ENCODE measurements at places on chromosomes 13 and 19.

- DNase-seq: no peak
Measured at GRCh38 chr13:40605573-40605972, 60.9 kb downstream of the FOXO1 start.

DNA sequence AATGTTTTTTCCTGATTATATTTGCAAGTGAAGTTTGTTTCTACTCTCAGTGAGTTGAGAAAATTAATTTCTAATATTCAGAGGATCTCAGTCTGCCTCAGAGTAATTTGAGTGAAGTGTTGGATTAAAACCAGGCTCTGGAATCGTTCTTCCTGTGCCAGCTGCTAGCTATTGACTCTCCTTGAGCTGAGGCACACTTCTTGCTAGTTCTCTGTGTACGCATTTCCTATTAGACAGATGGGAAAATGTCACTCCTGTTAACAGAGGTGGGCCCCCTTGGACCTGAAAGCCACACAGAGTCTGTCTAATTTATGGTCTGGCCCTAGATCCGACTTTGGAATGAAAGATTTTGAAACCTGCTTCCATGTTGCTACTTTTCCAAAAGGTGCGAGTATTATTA is 107.6 kb upstream of the RNF113B start:
- DNase-seq: no peak

- peak; percentile 90 for DNase-seq
Measured at GRCh38 chr19:8342684-8343482, at the start of gene KANK3. KANK3 (minus strand) TSS chr19:8343262; CDS start chr19:8337828, 5,434 bp downstream.

GRCh38 chr13:29563941-29564340 is 31.5 kb downstream of the SLC7A1 start:
- no peak for DNase-seq

DNA sequence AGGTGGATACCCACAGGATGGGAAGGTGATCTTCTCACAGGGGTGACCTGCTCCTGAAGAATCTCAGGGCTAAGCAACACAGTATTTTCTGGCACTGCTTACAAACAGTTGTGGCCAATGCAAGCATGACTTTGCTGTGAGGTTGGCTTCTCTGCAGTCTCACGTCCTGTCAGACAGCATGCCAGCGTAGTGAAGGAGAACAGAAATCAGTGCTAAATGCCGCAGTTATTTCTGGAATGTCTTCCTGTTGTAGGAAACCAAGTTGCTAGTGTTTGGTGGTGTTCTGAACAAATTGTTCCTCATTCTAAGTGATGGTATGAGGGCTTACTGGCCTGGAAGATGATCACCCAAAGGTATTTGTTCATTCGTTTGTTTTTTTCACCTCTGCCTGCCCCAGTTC is 320.1 kb downstream of the MTUS2 start:
- no peak for DNase-seq

DNA sequence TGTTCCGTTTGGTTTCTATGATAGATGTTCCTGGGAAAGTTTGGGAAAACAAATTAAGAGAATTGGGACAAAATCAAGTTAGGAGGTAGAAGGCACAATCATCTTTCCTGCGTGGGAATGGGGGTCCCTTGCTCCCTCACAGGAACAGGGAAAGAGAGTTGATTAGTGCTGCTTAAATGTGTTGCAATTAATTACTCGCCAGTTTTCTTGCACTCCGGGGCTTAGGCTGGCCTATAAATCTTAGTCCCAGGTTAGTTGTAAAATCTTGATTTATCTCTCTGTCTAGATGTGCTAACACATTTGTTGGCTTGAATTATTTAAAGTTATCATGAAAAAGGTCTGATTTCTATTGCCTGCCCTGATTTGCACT is 10.1 kb downstream of the B3GLCT start:
- no peak for DNase-seq

DNA sequence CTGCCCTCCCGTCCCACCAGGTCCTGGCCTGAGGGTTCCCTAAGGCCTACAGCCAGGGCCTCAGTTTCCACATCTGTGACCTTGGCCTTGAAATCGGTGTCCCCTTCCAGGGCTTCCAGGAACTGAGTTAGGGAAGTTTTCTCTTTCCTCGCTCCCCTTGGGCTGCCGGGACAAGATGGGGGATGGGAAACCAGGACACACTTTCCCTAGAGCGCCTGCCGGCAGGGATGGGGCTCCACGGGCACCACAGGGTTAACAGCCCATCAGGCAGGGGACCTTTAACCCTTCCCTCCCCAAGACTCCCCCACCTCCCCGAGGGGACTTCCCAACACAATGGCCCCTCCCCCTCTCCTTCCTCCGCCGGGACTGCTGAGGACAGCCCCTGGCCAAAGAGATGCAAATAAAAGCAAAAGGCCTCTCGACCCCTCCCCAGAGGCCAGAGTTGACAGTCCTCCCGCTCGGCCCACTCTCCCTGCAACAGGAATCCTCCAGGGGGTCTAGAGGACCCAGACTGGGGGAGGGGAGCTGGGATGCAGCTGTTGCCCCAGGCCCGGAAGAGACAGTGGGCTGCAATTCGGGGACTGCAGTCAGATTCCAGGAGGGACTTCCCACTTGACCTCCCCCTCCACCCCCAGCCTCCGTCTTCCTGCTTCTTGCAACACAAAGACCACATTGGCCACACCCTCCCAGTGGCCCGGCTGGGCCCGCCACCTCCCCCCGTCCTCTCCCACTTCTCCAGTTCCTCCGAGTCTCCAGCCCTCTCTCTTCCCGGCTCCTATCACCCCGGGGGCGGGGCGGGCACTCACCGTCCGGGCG is 3.4 kb downstream of the BBC3 start:
- DNase-seq: no peak

- peak; percentile 73 for DNase-seq
Measured at GRCh38 chr13:26253787-26254582, at the start of gene CDK8. CDK8 (plus strand) TSS chr13:26254129; CDS start chr13:26254642, 513 bp downstream.

DNA sequence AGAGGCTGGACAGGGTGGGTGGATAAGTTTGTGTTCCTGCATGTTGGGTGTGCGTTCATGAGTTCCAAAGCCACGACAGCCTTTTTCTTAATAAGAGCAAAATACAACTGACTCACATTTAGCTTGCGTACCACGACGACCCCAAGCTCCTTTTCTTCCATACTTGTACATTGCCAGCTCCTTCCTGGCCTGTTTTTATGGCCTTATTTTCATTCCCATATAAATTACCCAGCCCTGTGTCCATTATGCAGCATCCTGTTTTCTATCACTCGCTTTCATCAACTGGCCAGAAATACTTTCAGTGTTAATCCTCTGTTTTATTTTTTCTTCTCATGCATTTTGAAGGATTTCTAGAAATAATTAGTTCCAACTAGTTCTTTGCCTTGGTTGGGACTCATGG is 499.1 kb downstream of the FOXO1 start:
- DNase-seq: no peak

All from T-helper 2 cell (primary cell).